ENCODE measurements at places on chromosomes 1 and 21.

DNA sequence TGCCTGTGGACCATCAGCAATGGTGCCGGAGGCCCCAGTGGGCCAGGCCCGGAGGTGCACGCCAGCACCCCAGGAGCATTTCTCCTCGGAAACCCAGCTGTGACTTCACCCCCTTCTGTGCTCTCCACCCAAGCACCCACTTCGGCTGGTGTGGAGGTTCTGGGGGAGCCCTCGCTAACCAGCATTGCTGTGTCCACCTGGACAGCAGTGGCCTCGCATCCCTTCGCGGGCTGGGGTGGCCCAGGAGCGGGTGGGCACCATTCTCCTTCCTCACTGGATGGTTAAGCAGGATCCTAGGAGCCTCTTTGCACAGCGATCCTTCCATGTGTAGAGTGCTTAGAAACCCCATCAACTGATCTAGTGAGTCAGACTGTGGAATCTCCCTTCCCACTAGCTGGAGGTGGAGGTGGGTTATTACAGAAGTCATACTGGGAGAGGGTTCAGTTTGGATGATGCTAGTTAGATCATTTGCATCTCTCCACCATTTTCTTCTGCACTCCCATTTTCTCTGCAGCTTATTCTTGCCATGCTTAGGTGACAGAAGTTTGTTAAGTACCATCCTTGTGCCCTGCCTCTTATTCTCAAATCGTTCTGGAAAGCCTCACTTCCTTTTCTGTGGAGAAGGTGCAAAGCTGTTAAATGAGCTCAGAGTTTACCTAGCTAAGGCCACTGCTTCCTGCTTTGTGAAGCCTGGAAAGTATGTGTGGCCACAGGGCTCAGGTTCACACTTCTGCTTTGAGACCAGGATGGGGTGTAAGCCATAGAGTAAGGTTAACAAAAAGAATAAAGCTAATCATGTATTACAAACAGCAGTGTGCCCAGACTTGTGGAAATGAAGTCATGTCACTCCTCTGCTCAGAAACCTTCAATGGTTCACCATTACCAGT lies 32.3 kb downstream of the TBX19 start:
- no peak for DNase-seq

DNA sequence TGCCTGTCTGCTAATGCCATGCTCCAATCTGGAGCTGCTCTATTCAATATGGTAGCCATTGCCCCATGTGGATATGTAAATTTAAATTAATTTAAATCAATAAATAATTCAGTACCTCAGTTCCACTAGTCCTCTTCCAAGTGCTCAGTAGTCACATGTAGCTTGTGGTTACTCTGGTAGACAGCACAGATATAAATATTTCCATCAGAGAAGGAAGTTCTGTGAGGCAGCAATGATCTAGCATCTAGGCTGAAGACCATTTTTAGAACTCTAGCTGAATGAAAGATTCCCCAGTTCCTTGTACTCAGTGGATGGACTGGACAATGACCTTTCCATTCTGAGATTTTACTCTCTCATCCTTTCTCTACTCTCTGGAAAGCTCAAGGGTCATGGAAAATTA lies 25.8 kb upstream of the CAPZB start:
- DNase-seq: no peak

DNA sequence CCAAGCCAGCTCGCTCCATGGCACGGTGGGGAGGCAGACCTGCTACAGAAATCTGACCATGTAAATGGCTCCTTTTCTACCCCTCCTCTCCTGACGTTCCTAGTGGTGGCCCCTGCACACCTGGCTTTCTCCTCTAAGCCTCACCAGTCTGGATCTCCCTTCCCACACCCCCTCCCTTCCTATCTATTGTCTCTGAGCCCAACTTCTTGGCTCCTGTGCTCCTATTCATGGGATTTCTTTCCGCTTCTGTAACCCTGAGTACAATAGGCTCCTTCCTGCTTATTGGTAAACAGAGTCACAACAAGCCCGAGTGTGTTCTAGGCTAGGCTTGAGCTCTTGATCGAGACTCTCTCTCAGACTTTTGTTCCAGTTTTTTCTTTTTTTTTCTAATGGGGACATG lies 17.6 kb downstream of the OPTC start:
- no peak for DNase-seq

- no peak for DNase-seq
Observed at GRCh38 chr1:110346690-110347089, 7.5 kb downstream of the RBM15 start.

DNA sequence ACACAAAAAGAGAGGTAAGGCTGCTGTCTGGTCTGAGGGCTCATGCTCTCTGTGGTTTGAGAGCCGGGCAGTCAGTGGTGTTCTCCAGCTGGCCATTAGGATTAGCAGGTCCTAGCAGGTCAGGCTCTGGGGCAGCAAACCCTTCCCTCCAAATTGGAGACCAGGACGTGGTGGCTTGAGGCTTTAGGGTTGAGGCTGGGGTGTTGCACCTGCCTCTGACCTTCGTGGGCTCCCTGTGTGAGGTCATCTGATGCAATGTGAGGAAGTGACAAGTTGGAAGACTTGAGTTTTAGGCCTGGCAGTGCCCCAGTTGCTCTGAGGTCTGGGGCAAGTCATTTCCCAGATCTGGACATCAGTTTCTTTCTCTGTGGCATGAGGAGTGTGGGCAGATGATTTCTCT lies 24.4 kb downstream of the SZRD1 start:
- no peak for DNase-seq

DNA sequence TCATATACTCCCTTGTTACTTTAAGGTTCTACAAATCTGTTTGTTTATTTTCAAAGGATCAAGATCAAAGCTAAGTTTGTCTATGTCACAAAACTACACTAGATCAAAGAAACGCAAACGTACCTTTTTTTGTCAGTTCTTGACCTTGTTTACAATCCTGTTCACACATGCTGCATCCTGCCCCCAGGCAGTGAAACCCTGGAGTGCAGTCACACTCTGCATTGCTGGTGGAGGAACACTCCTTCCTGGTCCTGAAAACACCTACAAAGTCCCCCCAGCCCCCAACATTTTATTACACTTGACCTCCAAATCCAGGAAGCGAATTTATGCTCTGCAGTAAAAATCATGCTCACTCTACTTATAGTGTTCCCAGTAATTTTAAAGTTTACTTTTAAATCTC lies 2.6 kb downstream of the TNFRSF9 start:
- no peak for DNase-seq

DNA sequence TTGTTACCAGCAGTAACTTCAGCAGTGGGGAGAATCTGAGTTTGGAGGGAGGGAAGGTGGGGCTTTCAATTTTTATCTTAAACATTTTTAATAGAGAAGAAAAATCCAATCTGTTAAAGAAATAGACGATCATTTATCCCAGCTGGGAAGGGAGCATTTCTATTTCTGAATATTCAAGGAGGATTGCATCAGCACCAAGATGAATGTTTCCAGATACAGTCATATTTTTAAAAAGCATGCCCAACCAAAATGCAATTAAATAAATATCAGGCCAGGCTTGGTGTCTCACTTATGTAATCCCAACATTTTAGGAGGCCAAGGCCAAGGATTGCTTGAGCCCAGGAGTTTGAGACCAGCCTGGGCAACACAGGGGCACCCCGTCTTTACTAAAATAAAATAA lies 1.7 kb upstream of the ATP1A4 start:
- no peak for DNase-seq

DNA sequence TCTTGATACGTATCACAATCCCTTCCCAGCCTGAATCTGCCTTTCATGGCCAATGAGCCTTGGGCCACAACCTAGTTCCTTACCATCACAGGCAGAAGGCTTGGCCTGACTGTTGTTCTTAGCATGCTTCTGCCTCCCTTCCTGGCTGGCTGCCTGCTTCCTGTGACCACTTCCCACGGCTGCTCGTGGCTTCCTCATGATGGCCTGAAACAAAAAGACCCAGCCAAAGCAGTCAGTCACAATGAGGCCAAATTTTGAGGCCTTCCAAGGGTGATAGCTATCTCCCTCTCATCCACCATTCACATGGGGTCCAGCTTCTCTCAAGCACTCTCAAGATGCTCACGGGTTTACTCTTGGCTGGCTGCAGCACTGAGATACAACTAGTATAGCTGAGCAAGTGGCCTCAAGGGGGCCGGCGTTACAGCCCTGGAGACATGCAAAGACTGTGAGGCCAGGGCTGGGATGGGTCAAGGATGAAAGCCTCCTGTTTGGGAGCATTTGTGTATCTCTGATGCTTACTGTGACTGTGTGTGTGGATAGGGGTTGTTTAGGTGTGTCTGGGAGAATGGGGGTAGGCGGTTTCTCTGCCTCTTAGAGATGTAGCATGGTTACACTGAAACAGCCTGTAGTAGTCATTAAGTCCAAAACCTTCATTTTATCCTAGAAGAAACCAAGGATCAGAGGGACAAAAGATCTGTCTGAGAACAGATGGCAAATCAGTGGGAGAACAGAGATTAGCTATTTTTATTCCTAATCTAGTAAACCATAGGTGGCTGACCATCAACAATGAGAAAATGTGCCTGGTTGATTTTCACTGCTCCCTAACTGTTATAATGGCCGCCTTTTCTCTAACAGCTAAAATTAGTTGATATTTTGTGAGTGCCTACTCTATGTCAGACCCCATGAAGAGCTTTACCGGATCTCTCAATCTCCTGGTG lies 5.4 kb upstream of the TOE1 start:
- no peak for DNase-seq

DNA sequence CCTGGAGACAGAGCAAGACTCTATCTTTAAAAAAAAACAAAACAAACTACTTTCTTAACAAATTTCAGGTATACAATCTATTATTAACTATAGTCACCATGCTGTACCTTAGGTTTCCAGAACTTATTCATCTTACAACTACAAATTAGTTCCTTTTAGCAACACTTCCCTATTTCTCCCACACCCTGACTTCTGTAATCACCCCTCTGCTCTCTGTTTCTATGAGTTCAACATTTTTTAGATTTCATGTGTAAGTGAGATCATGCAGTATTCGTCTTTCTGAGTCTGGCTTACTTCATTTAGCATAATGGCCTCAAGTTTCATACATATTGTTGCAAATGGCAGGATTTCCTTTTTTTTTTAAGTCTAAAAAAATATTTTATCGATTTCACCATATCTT lies 77.9 kb upstream of the LPGAT1 start:
- DNase-seq: no peak

GRCh38 chr1:243850202-243850451 lies at the start of gene AKT3:
Gene AKT3 (minus strand): TSS chr1:243850243. CDS start chr1:243843170, 7,073 bp downstream.
- no peak for DNase-seq

GRCh38 chr1:16150508-16150907 lies 5.4 kb downstream of the EPHA2 start:
- DNase-seq: no peak

GRCh38 chr1:33374336-33375105 lies 53.6 kb upstream of the A3GALT2 start:
- DNase-seq: no peak

All from CMK (cell line).